Inflammatory macrophage treated with lipopolysaccharide for 4 hours (primary cell): ENCODE measurements at places on chromosomes 12 and 14.
A peak's percentile ranks its signal among the peaks of the same experiment; 100 is the strongest.

GRCh38 chr12:9813821-9814798 is 13.2 kb upstream of the KLRF1 start:
- peak; percentile 79 for DNase-seq

DNA sequence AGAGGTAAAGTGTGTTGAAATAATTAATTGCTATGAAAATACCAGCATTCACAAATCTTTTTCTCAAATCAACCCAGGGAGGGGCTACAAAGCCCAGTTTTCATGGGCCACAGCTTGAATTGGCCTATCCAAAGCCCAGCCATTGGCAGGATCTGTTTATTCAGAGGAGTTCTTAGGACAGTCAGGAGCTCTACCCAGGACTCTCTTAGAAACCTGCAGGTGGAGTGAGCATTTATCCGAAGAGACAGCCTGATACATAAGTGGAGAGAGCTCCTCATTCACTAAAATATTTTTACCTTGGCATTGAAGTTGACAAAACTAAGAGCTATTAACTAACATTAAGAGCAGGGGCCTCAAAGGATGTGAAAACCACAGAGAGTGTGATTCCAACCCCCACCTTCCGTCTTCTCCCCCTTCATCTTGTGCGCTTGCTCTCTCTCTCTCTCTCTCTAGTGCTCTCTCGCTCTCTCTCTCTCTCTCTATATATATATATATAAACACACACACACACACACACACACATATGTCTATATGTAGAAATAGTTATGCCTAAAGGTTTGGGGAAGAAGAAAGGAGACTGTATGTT is 315.5 kb downstream of the SNAPC1 start:
- DNase-seq, result no peak

- DNase-seq, result no peak
Observed at GRCh38 chr12:19323805-19324204, 115.5 kb upstream of the AEBP2 start.

GRCh38 chr14:76098047-76098446 is 53.7 kb upstream of the GPATCH2L start:
- no peak for DNase-seq

DNA sequence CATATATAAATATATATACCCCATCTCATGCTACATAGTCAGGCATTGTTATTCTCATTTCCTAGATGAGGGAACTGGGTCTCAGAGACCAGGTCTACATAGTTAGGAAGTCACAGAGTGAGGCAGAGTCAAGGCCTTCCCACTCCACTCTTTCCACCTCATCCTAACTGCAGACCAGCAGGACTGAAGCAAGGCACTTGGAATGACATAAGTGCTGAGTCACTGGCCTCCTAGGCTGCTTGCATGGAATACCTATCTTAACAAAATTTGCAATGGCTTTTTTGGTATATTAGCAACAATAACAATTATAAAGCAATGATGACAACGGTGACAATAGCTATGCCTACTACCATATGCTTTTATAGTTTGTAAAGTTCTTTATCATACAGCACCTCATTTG is 5.4 kb upstream of the ANO4 start:
- DNase-seq, result no peak

- no peak for DNase-seq
Observed at GRCh38 chr14:68254669-68255527, 435.3 kb downstream of the RAD51B start.

DNA sequence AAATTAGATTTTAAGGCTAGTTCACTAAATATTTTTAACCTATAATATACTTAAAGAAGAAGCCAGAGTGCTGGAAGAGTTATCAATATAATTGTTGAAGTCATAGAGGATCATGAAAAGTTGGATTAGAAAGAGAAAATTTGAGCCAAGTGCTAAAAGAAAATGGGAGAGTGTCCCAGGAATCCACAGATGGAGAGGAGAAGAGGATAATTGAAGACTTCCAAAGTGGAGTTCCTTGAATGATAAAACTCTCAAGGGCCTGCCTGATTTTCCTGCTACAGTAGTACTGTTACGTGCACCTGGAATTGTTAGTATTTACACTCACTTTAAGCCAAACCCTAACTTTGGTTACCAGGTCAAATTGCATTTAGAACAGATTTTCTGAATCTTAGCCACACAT is 113.2 kb downstream of the MSRB3 start:
- DNase-seq, result no peak

DNA sequence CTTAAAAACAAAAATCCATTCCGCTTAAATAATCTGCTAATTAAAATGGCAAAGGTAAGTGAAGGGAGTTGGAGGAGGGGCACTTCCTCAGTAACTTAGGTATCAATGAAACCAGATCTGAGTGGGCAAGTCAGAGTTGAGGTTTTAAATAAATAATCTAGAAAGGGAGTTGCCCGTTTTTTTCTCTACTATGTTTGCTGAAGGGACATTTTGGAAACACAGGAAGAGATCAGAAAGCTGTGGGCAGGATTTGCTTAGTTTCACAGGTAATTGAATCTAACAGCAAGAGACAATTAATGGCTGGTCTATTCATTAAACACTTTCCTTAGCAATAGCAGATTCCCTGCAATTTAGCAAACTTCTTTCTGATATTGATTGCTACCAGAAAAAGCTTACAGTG is 186.0 kb upstream of the ABCD2 start:
- no peak for DNase-seq

DNA sequence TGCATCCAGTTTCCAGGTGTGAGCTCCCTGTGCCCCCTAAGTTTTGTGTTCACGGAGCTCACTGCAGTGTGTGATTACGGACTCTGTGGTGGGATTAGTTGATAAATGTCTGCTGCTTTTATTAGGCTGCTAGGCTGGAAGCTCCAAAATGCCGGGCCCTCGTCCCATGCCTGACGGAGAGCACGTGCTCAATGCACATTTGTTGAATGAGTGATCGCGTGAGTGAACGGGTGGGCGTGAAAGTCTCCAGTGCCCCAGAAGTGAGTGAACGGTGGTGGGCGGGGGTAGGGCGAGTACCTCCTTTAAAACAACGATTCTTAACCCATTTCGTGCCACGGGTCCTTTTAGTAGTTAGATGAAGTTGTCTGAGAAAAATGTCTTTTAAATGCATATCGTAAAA is 175.5 kb downstream of the AACS start:
- DNase-seq, result no peak

GRCh38 chr12:61414470-61414869 is 845.7 kb upstream of the USP15 start:
- no peak for DNase-seq

DNA sequence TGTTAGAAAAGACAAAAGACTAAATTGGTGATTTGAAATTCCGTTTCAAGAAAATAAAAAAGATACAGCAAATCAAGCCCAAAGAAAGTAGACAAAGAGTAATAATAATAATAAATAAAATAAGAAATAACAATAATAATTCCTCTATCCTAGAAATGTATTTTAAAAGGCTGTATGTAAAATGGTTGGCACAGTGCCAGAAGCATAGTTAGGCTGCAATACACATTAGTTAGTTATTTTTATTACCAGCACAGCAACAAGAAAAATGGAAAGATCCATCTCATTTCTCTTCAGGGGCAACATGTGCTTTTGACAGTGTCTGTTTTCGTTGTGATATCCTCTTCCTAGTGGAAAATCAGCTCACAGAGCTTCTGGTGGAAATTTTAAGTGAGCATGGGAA is 174.1 kb upstream of the TMTC1 start:
- no peak for DNase-seq

- DNase-seq, result peak; percentile 76
Observed at GRCh38 chr12:14975457-14975856, 2.6 kb downstream of the PDE6H start.

- DNase-seq, result peak; percentile 72
Observed at GRCh38 chr14:102088012-102088792, 1.4 kb upstream of the HSP90AA1 start.

- no peak for DNase-seq
Observed at GRCh38 chr14:89794096-89794495, 160.4 kb downstream of the EFCAB11 start.

DNA sequence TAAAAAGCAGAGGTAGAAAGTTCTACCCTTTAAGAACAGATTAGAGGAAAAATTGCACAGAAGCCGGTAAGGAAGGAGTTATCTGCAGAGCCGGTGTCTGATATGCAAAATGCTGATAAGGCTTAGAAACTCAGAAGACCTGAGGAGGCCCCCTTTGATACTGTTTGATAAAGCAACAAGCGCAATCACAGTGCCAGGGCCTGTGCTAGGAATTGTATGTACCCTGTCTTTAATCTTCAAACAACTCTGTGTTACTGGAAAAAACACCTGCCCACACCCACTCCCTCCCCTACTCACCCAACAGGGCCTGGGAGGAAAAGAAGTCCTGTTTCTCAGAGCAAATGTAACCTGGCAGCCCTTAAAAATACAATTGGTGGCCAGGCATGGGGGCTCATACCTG is 112.7 kb upstream of the FUT8 start:
- DNase-seq, result no peak

- peak; percentile 50 for DNase-seq
Observed at GRCh38 chr12:1493781-1494565, 100.4 kb downstream of the FBXL14 start.

DNA sequence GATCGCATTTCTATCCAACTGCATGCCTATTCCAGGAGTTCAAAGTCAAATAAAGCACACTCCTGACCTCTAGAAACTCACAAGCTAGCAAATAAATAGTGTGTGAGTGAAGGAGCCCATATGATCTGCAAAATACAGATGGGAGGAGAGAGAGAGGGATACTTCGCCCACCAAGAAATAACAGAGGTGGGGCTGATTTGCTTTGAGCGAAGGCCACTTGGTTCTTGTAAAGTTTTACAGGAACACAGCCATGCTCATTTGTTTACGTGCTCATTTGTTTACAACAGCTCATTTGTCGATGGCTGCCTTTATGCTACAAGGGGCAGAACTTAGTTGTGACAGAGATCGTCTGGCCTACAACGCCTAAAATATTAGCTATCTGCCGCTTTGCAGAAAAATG is 63.4 kb upstream of the GPATCH2L start:
- DNase-seq, result no peak

- no peak for DNase-seq
Observed at GRCh38 chr12:47707355-47707754, 1.5 kb upstream of the RPAP3 start.
